Peyer's patch (tissue), 4 donors: ENCODE measurements at places on chromosomes 3 and 15. TPM values are rescaled to one million over a fixed set of nuclear protein-coding genes. Genes with fewer than 3 reads are reported as not detected.

HYAL1 gene
- 4.3 TPM for total RNA-seq

GRCh38 chr3:107752202-107752990 is 229.6 kb downstream of the BBX start:
- no peaks in the 10 kb centered on the region for H3K4me1 ChIP-seq
- H3K27ac ChIP-seq = no peak overlapping the region
- no peak for DNase-seq
- no peak overlapping the region for H3K4me3 ChIP-seq

ST8SIA2 gene
- total RNA-seq = not detected

DNA sequence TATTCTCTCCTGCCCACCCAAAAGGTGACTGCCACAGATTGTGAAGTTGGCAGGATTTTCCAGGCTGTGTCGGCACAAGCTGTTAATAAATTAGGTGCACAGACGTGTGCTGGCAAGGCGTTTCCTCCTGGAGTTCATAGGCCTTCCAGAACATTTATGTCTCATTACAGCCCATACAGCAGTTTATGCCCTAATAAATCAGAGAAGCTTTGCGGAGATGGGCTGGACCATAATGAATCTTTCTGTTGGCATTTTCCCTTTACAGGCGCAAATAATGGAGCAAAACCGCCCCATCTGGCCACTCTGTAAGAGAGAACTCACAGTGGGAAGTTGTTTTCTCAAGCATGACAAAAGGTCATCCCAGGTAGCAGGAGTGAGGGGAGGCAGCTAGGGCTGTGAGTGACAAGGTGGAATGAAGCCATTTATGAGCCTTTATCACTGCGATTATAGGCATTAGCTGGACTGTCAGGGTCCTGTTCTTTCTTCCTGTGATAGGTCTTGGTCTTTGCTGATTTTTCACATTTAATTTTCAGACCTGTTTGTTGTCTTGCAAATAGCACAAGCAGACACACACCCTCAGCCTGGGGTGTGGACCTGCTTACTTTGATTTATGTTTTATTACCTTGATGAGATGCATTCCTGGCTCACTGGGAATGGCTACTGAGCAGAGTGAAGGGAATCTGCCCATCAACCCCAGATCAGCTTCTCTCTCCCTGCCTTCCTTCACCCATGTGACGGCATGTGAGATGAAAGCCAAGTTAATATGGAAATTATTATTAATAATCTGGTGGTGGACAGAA is 257.5 kb downstream of the LRTM1 start:
- DNase-seq = peak; percentile 48
- no peaks in the 10 kb centered on the region for H3K4me1 ChIP-seq
- no peak overlapping the region for H3K27ac ChIP-seq
- H3K36me3 ChIP-seq = no peaks in the 10 kb centered on the region
- H3K27me3 ChIP-seq = no peaks in the 10 kb centered on the region
- H3K4me3 ChIP-seq = no peak overlapping the region

ATG3 gene
- total RNA-seq = 59.6 TPM

KCNAB1 gene
- total RNA-seq = 1.1 TPM

GRCh38 chr3:63582943-63583500 is 69.5 kb upstream of the SNTN start:
- no peak overlapping the region for H3K27ac ChIP-seq
- no peaks in the 10 kb centered on the region for H3K27me3 ChIP-seq
- H3K4me3 ChIP-seq = no peak overlapping the region
- no peaks in the 10 kb centered on the region for H3K4me1 ChIP-seq
- H3K36me3 ChIP-seq = no peaks in the 10 kb centered on the region

DNA sequence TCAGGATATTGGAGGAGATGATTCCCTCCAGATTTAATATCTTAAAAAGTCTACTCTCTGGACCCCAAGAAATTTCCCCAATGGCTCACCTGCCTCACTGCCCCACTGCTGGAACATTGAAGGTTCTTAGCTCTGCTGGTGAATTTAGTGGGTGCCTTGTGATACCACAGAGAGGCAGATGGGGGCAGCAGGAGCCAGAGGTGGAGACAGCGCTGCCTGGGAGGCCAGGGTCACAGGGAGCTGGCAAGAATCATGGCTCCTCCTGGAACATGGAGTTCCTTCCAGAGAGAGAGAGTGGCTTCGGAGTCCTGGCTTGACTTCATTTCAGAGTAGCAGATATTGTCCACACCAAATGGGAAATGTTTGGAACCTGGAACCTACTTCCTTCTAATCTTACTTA is 263.5 kb upstream of the CFAP20DC start:
- H3K36me3 ChIP-seq = no peaks in the 10 kb centered on the region
- no peaks in the 10 kb centered on the region for H3K27me3 ChIP-seq
- no peak for DNase-seq
- no peak overlapping the region for H3K27ac ChIP-seq

EFCC1 gene
- 3.3 TPM for total RNA-seq

RPL15 gene
- total RNA-seq = 409 TPM

DNA sequence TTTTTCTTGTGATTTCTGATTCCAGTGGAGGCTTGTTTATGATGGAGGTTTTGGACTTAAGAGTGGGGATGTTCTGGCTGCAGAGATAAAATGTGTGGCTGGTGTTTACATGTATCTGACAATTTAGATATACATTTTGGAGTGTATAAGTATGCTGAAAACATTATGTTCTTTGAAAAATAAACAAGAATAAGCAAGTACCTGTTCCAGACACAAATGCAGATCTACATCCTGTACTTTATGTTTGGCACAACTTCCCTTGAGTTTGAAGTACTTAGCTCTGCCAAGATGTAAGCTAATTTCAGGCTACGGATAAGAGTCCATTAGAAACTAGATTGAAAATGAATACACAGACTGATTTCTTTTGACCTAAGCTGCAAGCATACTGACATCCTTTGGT is 277.2 kb downstream of the CHST2 start:
- no peak overlapping the region for H3K4me3 ChIP-seq
- no peaks in the 10 kb centered on the region for H3K36me3 ChIP-seq
- no peak overlapping the region for H3K27ac ChIP-seq

PAK6 gene
- total RNA-seq = not detected

GRCh38 chr3:120101624-120102023 is 7.4 kb upstream of the GSK3B start:
- DNase-seq = no peak
- no peak overlapping the region for H3K27ac ChIP-seq
- peaks cover 4% of the 10 kb centered on the region for H3K4me1 ChIP-seq
- no peaks in the 10 kb centered on the region for H3K27me3 ChIP-seq
- no peak overlapping the region for H3K4me3 ChIP-seq

ASB14 gene
- not detected for total RNA-seq

- no peaks in the 10 kb centered on the region for H3K27me3 ChIP-seq
- H3K27ac ChIP-seq = no peak overlapping the region
- no peaks in the 10 kb centered on the region for H3K36me3 ChIP-seq
- H3K4me1 ChIP-seq = no peaks in the 10 kb centered on the region
- no peak overlapping the region for H3K4me3 ChIP-seq
Measured at GRCh38 chr3:26718315-26718714, 95.7 kb downstream of the LRRC3B start.

SLC9A9 gene
- 40.4 TPM for total RNA-seq

DNA sequence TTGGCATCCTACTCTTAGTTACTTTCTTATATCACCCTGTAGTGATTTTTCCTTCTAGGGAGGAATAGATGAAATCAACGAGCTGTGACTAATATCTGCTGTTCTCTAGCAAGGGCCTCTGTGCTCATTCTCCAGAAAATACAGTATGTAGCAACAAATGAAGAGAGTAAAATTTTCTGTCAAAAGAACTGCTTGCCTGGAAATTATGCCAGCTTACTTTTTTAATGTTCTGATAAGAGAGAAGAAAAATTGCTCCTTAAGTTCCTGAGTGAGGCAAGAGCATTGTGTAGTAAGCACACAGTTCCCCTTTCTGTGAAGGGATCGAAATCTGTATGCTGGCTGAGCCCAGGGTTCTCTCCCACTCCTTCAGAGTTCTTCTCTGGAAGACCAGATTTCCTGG is 51.4 kb upstream of the GK5 start:
- no peak overlapping the region for H3K4me3 ChIP-seq
- H3K36me3 ChIP-seq = no peaks in the 10 kb centered on the region
- no peaks in the 10 kb centered on the region for H3K27me3 ChIP-seq
- no peak for DNase-seq
- H3K4me1 ChIP-seq = no peaks in the 10 kb centered on the region

DNA sequence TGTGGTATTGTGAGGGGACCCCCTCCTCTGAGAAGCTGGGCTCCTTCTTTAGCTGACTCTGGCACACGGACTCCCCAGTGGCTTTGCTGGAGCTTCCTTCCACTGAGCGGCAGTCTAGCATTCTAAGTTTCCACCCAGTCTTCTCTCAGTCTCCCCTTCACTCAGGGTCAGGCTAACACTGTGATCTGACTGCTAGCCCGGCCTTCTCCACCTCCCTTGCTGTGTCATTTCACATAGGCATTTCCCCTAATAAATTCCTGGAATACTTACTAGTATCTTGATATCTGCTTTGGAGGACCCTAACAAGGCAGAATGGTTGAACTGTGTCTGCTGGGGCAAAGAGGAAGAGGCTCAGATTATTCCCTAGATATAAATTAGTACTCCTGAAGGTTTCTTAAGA is 106.2 kb upstream of the THBS1 start:
- H3K27me3 ChIP-seq = no peaks in the 10 kb centered on the region
- peak overlapping the region; percentile 63 for H3K27ac ChIP-seq
- no peaks in the 10 kb centered on the region for H3K36me3 ChIP-seq
- H3K4me3 ChIP-seq = no peak overlapping the region
- no peak for DNase-seq

DNA sequence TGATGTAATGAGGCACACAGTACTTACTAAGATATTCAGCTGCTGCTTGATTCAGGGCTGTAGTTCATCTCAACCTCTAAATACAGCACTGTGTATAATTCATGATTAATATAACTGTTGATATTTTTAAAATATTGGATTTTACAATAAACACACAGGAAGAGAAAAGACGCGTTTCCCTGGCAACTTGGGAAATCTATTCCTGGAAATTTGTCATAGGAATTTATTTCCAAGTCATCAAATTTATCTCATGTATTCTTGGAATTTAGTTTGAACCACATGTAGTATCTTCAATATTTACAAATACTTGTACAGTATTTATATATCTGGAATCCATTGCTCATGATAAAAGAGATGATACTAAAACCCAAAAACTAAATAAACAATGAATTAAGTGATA is 30.6 kb downstream of the EPHA3 start:
- no peaks in the 10 kb centered on the region for H3K36me3 ChIP-seq
- H3K27me3 ChIP-seq = no peaks in the 10 kb centered on the region
- H3K27ac ChIP-seq = no peak overlapping the region
- DNase-seq = no peak

VEPH1 gene
- not detected for total RNA-seq

DNA sequence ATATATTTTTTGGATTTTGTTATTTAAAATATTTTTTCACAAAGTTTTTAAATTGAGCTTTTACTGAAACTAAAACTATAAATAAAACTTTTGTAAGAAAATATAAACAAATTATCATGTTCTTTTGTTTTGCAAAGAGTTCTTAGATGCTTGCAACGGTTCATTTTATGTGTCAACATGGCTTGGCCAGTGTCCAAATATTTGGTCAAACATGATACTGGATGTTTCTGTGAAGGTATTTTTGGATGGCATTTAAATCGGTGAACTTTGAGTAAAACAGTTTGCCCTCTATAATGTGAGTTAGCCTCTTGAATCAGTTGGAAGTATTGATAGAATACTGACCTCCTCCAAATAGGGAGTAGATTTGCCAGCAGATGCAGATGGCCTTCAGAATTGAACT is 612.6 kb upstream of the NECTIN3 start:
- no peak for DNase-seq
- H3K27ac ChIP-seq = no peak overlapping the region
- no peak overlapping the region for H3K4me3 ChIP-seq
- no peaks in the 10 kb centered on the region for H3K27me3 ChIP-seq

DNA sequence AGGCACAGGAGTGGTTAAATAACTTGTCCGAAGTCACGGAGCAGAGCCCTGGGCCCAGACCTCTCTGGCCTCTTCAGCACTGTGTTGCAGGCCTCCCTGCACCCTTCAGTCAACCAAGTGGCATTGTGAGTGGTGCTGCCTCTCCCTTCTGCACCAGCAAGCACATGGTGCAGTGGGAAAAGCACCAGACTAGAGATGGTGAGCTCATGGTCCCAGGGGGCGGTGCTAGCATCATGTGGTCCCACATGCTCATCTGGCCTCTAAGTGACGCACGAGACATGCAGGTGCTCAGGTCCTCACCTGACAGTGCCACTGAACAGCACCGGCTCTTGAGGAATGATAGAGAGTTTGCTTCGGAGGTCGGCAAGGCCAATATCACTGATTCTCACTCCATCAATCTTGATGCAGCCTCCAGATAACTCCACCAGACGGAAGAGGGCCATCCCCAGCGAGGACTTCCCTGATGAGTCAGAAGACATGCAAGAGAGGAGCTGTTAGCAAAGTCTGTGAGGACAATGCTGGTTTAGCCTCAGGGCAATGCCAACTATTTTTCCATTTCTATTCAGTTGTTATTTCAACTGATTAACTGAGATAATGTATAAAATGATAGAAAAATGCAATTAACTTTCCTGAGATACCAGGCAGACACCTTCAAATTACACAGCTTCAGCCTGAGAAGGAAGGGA is 53.1 kb upstream of the PARL start:
- H3K27ac ChIP-seq = no peak overlapping the region
- no peaks in the 10 kb centered on the region for H3K36me3 ChIP-seq
- H3K4me3 ChIP-seq = no peak overlapping the region
- no peaks in the 10 kb centered on the region for H3K4me1 ChIP-seq
- no peaks in the 10 kb centered on the region for H3K27me3 ChIP-seq
- no peak for DNase-seq

- H3K27me3 ChIP-seq = no peaks in the 10 kb centered on the region
- H3K27ac ChIP-seq = no peak overlapping the region
- H3K4me1 ChIP-seq = no peaks in the 10 kb centered on the region
- H3K4me3 ChIP-seq = no peak overlapping the region
- DNase-seq = no peak
Measured at GRCh38 chr3:197375001-197375441, 76.6 kb upstream of the DLG1 start.

GOLGA8G gene
- not detected for total RNA-seq

DNA sequence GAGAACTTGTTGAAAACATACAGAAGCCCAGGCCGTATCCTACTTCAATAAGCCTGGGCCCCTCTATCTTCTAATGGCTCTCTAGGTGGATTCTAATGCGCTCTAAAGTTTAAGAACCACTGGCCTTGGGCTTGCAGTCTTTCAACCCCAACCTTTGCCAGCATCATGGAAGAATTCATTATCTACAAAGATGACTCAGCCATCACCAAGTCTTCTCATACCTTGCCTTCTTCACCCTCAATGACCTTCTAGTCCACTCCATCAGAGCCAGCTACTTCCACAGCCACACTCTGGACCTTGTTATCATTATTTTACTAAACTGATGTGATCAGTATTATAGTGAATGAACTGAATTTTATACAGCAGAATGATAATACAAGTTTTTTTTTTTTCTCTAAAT is 16.9 kb upstream of the TIPARP start:
- H3K36me3 ChIP-seq = no peaks in the 10 kb centered on the region
- no peaks in the 10 kb centered on the region for H3K4me1 ChIP-seq
- H3K4me3 ChIP-seq = no peak overlapping the region
- no peaks in the 10 kb centered on the region for H3K27me3 ChIP-seq
- no peak overlapping the region for H3K27ac ChIP-seq

- DNase-seq = peak; percentile 31
- no peaks in the 10 kb centered on the region for H3K36me3 ChIP-seq
- H3K4me1 ChIP-seq = no peaks in the 10 kb centered on the region
- H3K27ac ChIP-seq = no peak overlapping the region
- no peaks in the 10 kb centered on the region for H3K27me3 ChIP-seq
- H3K4me3 ChIP-seq = no peak overlapping the region
Measured at GRCh38 chr15:29140475-29141307, 128.9 kb downstream of the NSMCE3 start.

GATA2 gene
- total RNA-seq = 2.8 TPM

- no peak for DNase-seq
- no peak overlapping the region for H3K4me3 ChIP-seq
- H3K27me3 ChIP-seq = no peaks in the 10 kb centered on the region
- no peak overlapping the region for H3K27ac ChIP-seq
Measured at GRCh38 chr3:189890496-189890895, 230.2 kb downstream of the P3H2 start.
